ENCODE measurements at places on chromosomes 5 and 9. TPM values are rescaled to one million over a fixed set of nuclear protein-coding genes. Genes with fewer than 3 reads are reported as not detected.

TOR1A gene
- 34.4 TPM for total RNA-seq

CHSY3 gene
- 1.4 TPM for total RNA-seq

PCDHB8 gene
- 0.18 TPM for total RNA-seq

STPG3 gene
- total RNA-seq = not detected

ADGRD2 gene
- total RNA-seq = not detected

FRMD3 gene
- total RNA-seq = under 0.01 TPM

GPR150 gene
- total RNA-seq = under 0.01 TPM

SNX2 gene
- total RNA-seq = 54.7 TPM

UNC5A gene
- total RNA-seq = not detected

STXBP1 gene
- 18.9 TPM for total RNA-seq

NR2F1-AS1 gene
- 12.5 TPM for total RNA-seq

TEK gene
- 10.8 TPM for total RNA-seq

CFAP90 gene
- total RNA-seq = not detected

CSF2 gene
- total RNA-seq = not detected

CD180 gene
- total RNA-seq = not detected

IL13 gene
- not detected for total RNA-seq

DNA sequence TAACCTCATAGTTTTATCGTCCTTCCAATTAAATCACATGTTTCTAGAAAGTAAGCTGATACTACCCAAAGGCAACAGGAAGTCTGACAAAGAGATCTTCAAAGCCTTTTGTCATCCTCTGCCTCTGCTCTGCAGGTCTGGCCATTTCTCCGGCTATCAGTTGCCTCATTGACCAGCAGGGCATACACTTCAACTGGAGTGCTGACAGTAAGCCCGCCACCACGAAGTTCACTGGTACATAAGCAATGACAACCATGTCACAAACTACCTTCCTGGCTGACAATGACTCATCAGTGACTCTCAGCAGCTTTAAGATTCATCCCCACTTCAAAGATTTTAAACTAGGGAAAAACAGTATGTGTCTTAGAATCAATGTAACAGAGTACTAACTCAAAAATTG, 20.6 kb downstream of the SPTLC1 start:
- DNase-seq = peak; percentile 43

- DNase-seq = peak; percentile 62
These were observed 809 bp downstream of the HNRNPAB start for GRCh38 chr5:178204935-178205748.

GRCh38 chr5:108769352-108769751, 21.7 kb downstream of the FER start:
- DNase-seq = no peak

GRCh38 chr9:36486933-36487481, 85.7 kb upstream of the MELK start:
- DNase-seq = no peak

GRCh38 chr5:158881091-158881880, 218.4 kb downstream of the EBF1 start:
- DNase-seq = no peak

GRCh38 chr5:73606206-73606753, 19.7 kb upstream of the ARHGEF28 start:
- no peak for DNase-seq

- DNase-seq = no peak
These were observed 33.6 kb upstream of the GABRP start for GRCh38 chr5:170749911-170750431.

DNA sequence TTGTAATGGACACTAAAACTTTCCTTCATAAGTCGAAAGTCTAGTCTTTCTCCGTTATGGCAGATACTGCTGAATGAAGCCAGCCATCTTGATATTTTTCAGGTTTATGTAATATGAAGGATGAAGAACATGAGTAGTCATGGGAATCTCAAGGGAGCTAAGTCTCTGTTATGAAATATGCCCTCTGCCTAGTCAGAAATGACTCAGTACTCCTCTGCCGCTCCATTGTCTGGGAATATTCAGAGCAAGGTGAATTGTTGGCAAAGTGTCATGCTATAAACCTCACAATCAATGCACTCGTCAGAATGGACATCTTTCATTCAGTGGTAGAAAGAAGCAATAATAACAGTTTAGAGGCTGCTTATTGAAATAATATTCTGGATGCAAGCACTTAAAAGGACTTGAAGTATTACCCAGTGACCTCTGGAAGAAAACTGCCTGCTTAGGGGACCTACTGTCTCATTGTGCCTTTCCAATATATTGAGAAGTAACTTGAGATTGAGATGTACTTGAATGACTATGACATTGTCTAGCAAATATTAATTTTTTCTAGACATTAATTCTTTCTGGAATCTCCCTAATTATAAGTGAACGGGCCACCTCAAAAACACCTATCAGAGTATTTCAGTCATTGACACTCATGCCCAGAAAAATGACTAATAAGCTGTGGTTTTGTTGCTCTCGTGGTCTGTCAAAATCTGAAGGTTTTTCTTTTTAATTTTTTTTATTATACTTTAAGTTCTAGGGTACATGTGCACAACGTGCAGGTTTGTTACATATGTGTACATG, 1011.5 kb upstream of the ACO1 start:
- DNase-seq = no peak

DNA sequence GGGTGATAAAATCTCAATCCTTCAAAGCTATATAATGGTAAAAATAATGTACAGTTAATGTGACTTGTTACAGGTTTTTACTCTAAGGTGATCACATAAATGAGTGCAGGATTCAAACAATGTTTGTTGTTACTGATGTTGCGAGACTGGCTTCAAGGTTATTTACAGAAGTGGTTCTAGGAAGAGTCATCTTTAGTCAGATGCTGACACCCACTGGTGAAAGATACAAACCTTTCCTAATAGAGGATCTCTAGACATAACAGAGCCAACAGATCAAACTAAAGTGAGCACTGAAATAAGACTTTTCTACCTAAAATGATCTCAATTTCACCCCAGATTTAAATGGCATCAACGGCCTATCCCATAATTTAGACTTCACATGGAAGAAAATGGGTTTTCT, 20.2 kb downstream of the ARSB start:
- peak; percentile 83 for DNase-seq

- DNase-seq = peak; percentile 5
These were observed 17.1 kb upstream of the CDC23 start for GRCh38 chr5:138230261-138230660.

DNA sequence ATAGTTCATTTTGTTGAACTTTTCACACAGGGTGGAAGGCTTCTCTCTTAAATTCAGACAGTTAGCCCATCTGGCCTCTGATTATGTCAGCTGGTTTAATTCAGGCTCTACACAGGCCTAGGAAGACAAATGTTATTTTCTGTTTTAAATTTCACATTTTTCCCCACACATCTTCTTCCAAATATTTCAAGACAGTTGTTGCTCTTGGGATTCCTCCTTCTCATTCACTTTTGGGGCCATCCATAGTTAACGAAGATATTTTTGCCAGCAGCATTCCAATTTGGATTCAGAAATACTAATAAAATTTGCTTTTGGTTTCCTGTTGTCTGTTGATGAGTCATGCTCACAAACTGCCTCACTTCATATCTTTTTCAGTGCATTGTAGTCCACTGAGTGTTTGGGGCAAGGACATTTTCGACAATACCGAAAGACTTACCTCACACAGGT, 475.4 kb downstream of the DMAC1 start:
- DNase-seq = peak; percentile 18

DNA sequence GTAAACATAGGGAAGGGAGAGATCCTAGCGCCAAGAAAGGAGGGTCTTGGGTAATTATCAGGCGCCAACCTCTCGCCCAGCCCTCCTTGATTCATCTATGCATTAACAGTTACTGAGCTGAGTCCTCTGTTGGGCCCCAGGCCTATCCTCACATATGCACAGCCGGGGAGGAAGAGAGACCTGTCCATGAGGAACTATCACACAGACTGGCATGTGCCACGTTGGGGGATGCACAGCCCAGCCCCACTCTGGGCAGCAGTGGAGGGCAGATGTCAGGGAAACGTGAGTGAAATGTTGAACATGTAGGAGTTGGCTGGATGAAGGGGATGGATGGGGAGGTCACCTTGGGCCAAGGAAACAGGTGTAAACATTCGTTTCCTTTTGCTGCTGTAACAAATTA, 18.8 kb upstream of the ENHO start:
- no peak for DNase-seq

GRCh38 chr9:37501957-37502596, 16.3 kb downstream of the POLR1E start:
- DNase-seq = no peak

GRCh38 chr9:17477816-17478215, 101.0 kb upstream of the SH3GL2 start:
- no peak for DNase-seq

DNA sequence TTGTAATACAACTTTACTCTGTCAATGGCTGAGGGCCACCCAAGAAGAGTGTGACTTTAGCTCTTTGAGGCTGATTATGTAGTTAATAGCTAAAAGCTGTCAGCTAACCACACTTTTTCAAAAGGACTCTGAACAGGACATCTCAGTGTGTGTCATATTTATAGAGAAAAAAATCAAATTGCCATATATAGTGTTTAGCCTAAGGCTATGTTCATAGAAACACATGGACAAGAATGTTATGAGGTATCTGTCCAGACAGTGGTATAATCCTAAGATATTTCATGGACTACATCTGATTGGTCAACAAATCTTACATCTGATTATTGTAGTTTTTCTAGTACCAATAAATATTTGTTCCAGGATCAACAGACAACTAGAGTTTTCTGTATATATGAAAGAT, 42.1 kb upstream of the CDH18 start:
- no peak for DNase-seq

DNA sequence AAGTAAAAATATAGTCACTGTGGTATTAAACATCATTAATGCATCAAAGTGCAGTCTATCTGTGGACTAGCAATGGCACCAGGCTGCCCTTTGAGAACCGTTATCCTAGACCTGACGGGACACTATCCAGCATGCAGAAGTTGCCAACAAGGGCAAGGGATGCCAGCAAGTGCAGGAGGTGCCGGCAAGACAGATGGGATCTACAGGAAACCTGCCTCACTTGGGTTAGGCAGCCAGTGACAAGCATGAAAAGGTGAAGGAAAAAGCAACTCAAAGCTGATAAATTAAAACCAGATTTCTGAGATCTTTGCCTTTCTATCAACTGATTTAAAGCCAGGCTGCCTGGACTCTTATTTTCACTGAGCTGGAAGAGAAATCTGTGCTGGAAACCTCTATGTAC, 315.2 kb upstream of the PDE4D start:
- DNase-seq = no peak

- peak; percentile 39 for DNase-seq
These were observed 181.0 kb downstream of the BNC2 start for GRCh38 chr9:16689351-16689938.

- no peak for DNase-seq
These were observed 248.4 kb upstream of the RPS23 start for GRCh38 chr5:82526540-82526939.

- DNase-seq = no peak
These were observed 19.8 kb upstream of the ALDH1A1 start for GRCh38 chr9:72972636-72973035.

DNA sequence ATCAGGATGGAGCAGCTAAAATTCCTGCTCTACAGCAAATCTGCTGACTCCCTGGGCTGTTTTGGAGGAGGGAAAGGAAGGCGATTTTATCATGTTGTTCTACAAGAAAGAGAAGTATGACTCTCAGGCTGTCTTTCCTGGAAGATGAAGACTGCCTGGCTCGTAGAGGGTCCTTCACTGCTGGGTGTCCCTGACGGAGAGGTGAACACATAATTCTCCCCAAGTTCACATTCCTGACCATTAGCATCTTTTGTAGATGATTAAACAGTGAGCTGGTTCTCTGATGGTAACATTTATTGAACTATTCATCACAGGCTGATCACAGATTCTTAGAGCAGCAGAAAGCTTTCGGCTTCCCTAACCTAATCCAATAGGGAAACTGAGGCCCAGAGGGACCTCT, 212.4 kb upstream of the GLRA1 start:
- no peak for DNase-seq

DNA sequence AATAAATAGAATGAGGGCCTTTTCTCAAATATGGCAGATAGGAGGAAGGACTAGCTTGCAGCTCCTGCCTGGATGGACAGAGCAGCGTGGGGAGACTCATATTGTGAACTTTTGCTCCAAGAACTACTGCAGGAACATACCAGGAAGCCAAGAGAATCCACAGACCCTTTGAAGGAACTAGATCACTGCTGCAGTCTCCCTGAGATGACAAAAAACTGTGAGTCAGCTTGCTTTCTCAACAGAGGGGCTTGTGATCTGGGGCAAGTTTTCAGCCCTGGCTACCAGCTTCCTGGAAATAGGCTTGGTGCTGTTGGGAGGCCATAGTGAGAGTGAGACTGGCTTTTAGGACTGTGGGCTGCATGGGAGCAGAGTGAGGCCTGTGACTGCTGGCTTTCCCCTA, 170.6 kb upstream of the TRIM32 start:
- DNase-seq = no peak

- DNase-seq = no peak
These were observed 180.3 kb downstream of the BNC2 start for GRCh38 chr9:16690205-16690604.

DNA sequence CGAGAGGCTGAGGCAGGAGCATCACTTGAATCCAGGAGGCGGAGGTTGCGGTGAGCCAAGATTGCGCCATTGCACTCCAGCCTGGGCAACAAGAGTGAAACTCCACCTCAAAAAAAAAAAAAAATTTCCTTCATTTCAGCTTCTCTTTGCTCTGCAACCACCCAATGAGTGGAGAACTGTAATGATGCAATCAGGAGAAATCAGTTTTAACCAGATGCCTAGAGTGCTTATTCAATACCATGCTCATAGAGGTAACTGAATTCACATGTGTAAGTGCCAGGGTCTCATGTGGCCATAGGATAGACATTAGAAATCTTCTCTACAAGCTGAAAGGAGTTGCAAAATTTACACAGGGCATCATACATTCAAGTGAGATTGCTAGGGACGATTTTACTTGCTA, 70.6 kb downstream of the HMHB1 start:
- DNase-seq = peak; percentile 55

DNA sequence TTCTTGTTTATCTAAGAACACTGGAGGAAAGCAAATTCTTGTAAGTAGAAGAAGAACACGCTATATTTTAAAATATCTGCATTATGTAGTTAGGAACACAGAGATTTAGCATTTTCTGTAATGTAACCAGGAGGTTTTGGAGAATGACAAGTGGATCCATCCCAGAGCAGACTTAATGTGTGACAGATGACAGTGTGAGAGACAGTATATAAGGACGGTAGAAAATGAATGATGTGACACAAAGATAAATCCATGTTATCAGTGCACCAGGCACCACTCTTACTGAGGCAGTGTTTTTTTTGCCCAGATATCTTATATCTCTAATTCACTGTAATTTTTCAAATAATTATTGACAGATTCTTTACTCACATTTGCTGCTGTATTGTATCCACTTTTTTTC, 239.0 kb upstream of the KCNN2 start:
- DNase-seq = no peak

GRCh38 chr9:112489876-112490666, 3.4 kb downstream of the KIAA1958 start:
- no peak for DNase-seq

DNA sequence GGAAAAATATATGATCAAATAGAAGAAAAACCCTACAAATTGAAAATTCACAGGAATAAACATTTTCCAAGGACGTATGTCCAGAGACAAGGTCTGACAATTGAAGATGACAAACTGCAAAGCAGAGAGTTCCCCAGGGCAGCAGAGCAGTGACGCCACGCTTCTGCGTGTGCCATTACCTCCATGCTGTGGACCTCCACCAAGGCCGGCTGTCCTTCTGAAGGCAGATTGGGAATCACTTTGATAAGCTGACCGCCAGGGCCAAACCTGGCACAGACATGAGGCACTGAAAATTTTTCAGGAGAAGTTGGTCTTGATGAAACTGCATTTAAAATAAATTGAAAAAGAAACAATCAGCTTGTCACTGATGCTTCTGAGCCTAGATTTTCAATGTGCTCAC, 18.6 kb downstream of the SEC16A start:
- no peak for DNase-seq
